ENCODE measurements at places on chromosomes 1 and 21. TPM values are rescaled to one million over a fixed set of nuclear protein-coding genes. Genes with fewer than 3 reads are reported as not detected.

The CFAP298 gene
- polyA plus RNA-seq, result 32.6 TPM

The EPS8L3 gene
- 2.4 TPM for polyA plus RNA-seq

DNA sequence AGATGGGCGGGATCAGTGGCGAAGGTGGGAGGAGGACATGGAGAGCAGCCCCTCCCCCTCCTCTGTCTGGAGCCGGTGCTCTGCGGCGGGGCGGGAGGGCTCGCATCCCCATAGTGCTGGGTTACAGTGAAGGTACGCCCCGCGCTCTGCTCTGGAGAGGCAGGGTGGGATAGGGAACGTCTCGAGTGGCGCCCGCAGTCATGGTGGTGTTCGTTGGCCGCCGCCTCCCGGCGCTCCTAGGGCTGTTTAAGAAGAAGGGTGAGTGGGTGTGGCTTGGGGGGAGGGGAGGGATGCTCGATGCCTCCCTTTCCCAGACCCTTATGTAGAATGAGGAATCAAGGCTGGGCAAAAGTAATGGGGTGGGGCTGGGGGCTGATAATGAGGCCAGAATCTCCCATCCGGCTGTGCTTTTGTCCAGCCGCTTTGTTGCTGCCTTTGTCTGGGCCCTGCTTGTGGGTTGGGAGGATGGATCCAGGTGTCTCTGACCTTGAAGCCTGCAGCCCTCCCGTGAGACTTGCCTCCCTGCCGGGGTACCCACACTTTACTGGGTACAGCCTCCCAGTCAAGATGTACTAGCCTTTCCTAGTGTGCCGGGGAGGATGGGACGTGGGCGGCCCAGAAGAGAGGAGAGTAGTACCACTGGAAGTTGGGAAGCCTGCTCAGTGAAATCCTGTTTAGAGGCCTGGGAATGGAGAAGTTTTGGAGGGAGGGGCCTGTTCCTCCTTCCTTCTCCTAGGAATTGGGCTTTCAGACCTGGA lies 51.4 kb downstream of the YARS1 start:
- no peak for DNase-seq

DNA sequence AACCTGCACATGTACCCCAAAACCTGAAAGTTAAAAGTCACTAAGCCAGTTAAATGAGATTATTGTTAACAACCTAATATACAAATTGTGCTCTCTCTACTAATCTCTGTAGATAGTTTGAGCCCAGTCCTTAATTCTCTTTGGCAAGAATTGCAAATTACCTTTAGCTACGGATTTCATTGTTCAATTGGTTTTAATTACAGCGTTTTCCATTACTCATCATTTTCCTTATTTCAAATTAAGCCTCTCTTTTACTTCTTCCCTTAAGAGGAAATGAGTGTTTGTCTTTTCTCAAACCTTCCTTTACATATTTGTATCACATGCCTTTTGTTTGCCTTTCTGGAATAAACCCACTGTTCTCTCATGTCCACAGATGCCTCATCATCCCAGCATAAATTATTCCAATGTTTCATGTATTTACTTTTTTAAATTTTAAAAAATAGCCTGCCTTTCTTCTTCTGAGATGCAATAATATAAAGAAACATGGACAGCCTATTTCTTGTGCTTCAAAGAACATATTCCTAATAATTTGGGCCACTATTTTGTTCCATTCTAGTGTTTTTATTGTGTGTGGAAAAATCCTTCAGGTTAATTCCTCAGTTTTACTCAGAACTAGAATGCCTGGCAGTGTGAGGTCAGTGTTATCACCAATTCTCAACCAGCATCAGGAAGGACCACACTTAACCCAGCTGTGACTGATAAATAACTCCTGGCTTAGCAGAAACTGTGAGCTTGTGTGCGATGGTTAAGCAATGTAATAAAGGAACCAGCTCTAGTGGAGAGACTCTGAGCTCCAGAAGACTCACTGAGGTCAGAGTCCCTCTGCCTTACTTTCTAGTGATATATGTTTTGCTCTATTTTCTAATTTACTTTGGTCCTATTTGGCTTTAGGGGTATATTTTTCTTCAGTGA lies 600.5 kb downstream of the LTN1 start:
- no peak for DNase-seq

DNA sequence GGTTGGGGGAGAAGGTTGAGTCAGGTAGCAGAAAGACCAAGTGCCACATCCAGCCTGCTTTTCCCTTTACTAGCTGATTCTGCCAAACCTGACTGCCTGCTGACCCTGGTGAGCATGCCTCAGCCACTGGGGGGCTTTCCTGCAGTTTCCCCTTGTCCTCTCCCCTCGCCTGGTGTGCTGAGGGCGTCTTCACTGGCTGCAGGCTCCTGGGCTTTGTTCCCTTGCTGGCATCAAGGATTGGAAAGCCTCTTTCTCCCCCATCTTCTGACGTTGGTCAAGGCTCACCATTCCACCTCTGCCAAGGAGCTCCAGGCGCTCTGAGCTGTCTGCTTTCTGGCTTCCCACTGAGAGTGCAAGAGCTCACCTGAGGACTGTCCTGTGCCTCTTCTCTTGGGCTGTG lies 28.4 kb downstream of the MAN1C1 start:
- no peak for DNase-seq

DNA sequence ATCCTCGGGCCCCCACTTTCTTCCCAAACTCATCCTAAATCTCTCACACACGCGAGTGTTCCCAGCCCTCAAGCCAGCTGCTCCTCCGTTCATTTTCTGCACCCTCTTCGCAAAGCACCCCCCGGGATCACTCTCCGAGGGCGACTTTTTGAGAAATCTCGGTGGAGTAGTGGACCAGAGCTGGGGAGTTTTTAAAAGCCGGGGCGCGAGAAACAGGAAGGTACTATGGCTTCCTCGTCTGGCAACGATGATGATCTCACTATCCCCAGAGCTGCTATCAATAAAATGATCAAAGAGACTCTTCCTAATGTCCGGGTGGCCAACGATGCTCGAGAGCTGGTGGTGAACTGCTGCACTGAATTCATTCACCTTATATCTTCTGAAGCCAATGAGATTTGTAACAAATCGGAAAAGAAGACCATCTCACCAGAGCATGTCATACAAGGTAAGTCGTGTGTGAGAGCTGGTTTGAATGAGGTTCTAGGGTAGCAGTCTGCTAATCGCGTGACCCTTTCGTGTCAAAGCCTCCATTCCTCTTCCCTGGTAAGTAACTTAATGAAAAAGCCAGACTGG lies 800 bp downstream of the DR1 start:
- peak; percentile 54 for DNase-seq

The TAF1A gene
- 8.0 TPM for polyA plus RNA-seq

DNA sequence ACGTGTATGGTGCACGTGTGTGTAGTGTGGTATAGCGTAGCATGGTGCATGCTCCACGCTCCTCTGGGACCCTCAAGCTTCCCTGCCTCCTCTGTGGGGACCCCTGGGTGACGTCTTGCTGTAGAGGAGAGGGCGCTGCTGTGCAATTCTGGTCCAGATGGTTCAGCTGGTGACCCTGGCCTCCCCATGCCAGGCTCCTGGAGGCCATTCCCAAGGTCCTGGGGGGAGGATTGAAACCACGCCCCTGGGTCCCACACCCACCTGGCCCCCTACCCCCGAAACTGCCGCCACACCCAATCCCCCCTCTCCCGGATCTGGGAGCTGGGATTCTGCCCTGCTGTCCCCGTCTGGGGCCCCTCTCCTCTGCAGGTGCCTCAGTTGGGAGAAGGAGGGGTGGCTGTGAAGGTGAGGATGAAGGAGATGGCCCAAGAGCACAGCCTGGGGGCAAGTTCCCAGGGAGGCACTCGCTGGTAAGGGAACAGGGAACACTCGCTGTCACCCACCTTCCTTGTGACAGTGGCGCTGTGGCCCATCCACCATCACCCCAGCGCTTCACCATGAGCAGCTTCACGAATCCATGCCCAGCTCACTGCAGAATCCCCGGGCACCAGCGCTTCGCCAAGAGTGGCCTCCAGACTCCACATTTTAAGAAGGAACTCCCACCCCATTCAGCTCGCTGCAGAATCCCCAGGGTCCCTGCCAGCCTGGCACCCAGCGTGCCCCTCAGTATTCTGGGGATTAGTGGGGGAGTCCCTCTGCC lies 38.0 kb downstream of the WDR4 start:
- no peak for DNase-seq

DNA sequence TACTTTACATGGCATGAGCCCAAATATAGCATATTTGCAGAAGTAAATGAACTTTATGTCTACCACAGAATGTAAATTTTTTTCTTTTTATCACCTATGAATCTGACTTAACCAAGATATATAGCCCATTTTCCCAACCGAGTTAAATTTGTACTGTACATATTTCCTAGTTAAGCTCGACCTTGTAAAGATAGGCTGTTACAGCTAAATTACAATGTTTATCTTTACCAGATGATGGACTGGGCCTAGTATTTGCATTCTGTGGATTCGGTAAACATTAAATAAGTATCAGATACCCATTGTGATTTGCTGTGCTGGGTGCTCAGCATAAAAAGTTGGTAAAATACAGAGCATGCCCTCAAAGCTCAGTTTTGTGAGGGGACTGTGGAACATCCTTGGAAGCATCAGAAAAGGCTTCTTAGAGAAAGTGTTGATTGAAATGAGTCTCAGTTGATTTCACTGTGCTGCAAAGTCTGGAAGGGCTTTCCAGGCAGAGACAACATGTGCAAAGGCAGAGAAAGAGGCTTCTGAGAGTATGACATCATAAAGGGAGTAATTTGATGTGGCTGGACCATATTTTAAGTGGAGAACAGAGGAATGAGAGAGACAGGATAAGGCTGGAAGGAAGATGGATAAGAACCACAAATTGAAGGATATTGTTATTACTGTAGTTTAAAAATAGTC lies 27.4 kb downstream of the MORC3 start:
- DNase-seq, result no peak

- DNase-seq, result no peak
Observed at GRCh38 chr1:185453496-185454192, 136.6 kb upstream of the IVNS1ABP start.

- peak; percentile 0 for DNase-seq
Observed at GRCh38 chr1:104720741-104721140, 971.0 kb downstream of the AMY1C start.

- no peak for DNase-seq
Observed at GRCh38 chr1:227365473-227366431, 47.5 kb upstream of the CDC42BPA start.

- DNase-seq, result no peak
Observed at GRCh38 chr1:175195281-175195680, 2.7 kb upstream of the KIAA0040 start.

- no peak for DNase-seq
Observed at GRCh38 chr1:185565302-185565701, 168.9 kb upstream of the HMCN1 start.

The HOOK1 gene
- polyA plus RNA-seq, result 3.1 TPM

DNA sequence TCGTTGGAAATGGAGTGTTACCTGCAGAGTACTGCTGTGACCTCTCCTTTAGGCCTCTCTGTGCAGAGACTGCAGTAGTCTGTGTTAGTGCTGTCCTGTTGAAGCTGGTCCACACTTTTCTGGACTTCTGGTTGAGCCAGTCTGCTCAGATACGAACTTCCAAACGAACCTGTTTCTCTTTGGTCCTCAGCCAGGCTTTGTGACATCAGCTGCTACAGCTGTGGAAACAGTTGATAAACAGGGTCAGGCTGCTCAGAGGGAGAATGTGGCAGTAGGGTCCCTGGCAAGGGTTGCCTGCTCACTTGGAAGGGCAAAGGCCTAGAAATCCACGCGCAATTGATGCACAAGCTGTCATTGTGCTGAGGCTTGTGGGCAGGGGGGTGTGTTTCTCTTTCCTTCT lies 98.8 kb downstream of the NOS1AP start:
- peak; percentile 42 for DNase-seq

The USP48 gene
- 43.3 TPM for polyA plus RNA-seq

The NCAM2 gene
- 9.3 TPM for polyA plus RNA-seq

The OLFM3 gene
- polyA plus RNA-seq, result 0.37 TPM

All from muscle of leg (tissue), 16 donors.